A549 treated with AZD2906 at 1 μM for 4 hours (cell line): ENCODE measurements at places on chromosomes 6 and 20. TPM values are rescaled to one million over a fixed set of nuclear protein-coding genes. Genes with fewer than 3 reads are reported as not detected.

RPP21 gene
- 52.8 to 77.3 TPM (median 67.2 TPM) in 5 replicates for total RNA-seq

MPIG6B gene
- not detected in 5 replicates for total RNA-seq

COL19A1 gene
- not detected in 5 replicates for total RNA-seq

GSTA2 gene
- 0.07 TPM in 2 of 5 replicates, not detected in the others for total RNA-seq

RAB32 gene
- total RNA-seq = 36.4 to 42.3 TPM (median 39.6 TPM) in 5 replicates

SLC13A3 gene
- total RNA-seq = 0.02 to 0.14 TPM (median 0.08 TPM) in 4 of 5 replicates, not detected in the other

JPH2 gene
- total RNA-seq = 5.9 to 7.9 TPM (median 7.8 TPM) in 5 replicates

BTN1A1 gene
- not detected in 5 replicates for total RNA-seq

TMEM200A gene
- total RNA-seq = 0.01 to 0.08 TPM (median 0.05 TPM) in 5 replicates

GLP1R gene
- total RNA-seq = not detected in 5 replicates

ACTL10 gene
- total RNA-seq = not detected in 5 replicates

CD83 gene
- 1.5 to 2.3 TPM (median 1.7 TPM) in 5 replicates for total RNA-seq

MYB gene
- 0.64 to 0.89 TPM (median 0.64 TPM) in 5 replicates for total RNA-seq

OPN5 gene
- total RNA-seq = not detected in 5 replicates
